ENCODE measurements at places on chromosomes 6 and 20.

DNA sequence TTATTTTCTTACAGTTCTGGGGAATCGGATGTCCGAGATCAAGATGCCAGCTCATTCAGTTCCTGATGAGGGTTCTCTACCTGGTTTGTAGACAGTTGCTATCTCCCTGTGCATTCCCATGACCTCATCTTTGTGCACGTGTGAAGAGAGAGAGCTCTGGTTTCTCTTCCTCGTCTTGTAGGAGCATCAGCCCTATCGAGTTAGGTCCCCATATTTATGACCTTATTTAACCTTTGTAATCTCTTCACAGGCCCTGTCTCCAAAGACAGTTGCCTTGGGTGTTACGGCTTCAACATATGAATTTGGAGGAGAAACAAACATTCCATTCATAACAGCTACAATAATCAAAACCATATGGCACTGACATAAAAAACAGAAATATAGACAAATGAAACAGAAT is 455.3 kb downstream of the HACE1 start:
- H3K4me1 ChIP-seq, result peaks cover 8% of the 10 kb centered on the region
- no peaks in the 10 kb centered on the region for H3K36me3 ChIP-seq
- H3K27me3 ChIP-seq, result no peaks in the 10 kb centered on the region

DNA sequence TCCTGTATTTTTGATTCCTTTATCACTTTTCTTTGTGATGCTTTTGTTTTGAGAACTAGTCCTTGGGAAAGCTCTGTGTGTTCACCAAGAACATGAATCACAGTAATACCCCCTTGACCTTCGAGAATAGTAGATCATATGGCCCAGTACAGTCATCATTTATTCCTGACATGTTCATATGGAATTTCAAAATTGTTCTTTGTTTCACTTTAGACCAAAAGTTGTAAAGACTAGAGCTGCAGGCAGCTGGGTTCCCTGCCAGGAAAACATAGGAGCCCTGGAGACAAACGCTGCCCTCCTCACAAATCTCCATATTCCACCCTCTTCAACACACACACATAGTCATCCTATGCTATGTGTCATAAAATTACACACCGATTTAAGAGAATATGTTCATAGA is 621.2 kb upstream of the EYS start:
- H3K27ac ChIP-seq, result no peak overlapping the region
- H3K27me3 ChIP-seq, result no peaks in the 10 kb centered on the region
- no peaks in the 10 kb centered on the region for H3K4me1 ChIP-seq

GRCh38 chr6:106077170-106077569 is 9.0 kb upstream of the PRDM1 start:
- no peaks in the 10 kb centered on the region for H3K36me3 ChIP-seq
- ATAC-seq, result peak; percentile 35
- H3K4me1 ChIP-seq, result peaks cover 5% of the 10 kb centered on the region
- no peak overlapping the region for H3K27ac ChIP-seq
- no peak overlapping the region for H3K4me3 ChIP-seq

- no peak overlapping the region for H3K4me3 ChIP-seq
- ATAC-seq, result peak; percentile 16
- H3K27me3 ChIP-seq, result peaks cover 3% of the 10 kb centered on the region
These were observed 151.5 kb upstream of the GJE1 start for GRCh38 chr6:141981190-141981589.

GRCh38 chr6:133085896-133086295 is 155.3 kb upstream of the EYA4 start:
- peaks cover 8% of the 10 kb centered on the region for H3K27me3 ChIP-seq
- no peaks in the 10 kb centered on the region for H3K36me3 ChIP-seq
- no peak overlapping the region for H3K4me3 ChIP-seq
- H3K27ac ChIP-seq, result no peak overlapping the region

DNA sequence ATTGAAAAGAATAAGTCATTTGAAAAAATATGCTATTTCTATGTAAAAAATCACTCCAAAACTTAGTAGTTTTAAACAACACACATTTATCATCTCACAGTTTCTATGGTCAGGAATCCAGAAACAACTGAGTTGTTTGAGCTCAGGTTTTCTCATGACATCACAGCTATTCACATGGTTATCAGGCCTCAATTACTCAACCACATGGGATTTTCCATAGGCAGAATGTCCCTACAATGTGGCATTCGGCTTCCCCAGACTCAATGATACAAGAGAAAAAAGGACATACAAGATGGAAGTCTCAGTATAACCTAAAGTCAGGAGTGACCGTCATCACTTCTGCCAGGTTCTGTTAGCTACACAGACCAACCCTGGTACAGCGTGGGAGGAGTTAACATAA is 3.4 kb upstream of the SLC35D3 start:
- peaks cover 9% of the 10 kb centered on the region for H3K4me1 ChIP-seq
- H3K27ac ChIP-seq, result no peak overlapping the region
- H3K36me3 ChIP-seq, result peaks cover 16% of the 10 kb centered on the region
- ATAC-seq, result no peak

GRCh38 chr6:167932468-167933276 is 64.8 kb upstream of the KIF25 start:
- no peak overlapping the region for H3K4me3 ChIP-seq
- no peaks in the 10 kb centered on the region for H3K27me3 ChIP-seq
- peak; percentile 40 for ATAC-seq
- H3K27ac ChIP-seq, result no peak overlapping the region
- H3K4me1 ChIP-seq, result no peaks in the 10 kb centered on the region

GRCh38 chr20:828987-829386 is 4.5 kb upstream of the FAM110A start:
- H3K4me3 ChIP-seq, result no peak overlapping the region
- H3K27me3 ChIP-seq, result no peaks in the 10 kb centered on the region
- H3K4me1 ChIP-seq, result peaks cover 4% of the 10 kb centered on the region
- H3K27ac ChIP-seq, result no peak overlapping the region
- ATAC-seq, result no peak
- H3K36me3 ChIP-seq, result no peaks in the 10 kb centered on the region

DNA sequence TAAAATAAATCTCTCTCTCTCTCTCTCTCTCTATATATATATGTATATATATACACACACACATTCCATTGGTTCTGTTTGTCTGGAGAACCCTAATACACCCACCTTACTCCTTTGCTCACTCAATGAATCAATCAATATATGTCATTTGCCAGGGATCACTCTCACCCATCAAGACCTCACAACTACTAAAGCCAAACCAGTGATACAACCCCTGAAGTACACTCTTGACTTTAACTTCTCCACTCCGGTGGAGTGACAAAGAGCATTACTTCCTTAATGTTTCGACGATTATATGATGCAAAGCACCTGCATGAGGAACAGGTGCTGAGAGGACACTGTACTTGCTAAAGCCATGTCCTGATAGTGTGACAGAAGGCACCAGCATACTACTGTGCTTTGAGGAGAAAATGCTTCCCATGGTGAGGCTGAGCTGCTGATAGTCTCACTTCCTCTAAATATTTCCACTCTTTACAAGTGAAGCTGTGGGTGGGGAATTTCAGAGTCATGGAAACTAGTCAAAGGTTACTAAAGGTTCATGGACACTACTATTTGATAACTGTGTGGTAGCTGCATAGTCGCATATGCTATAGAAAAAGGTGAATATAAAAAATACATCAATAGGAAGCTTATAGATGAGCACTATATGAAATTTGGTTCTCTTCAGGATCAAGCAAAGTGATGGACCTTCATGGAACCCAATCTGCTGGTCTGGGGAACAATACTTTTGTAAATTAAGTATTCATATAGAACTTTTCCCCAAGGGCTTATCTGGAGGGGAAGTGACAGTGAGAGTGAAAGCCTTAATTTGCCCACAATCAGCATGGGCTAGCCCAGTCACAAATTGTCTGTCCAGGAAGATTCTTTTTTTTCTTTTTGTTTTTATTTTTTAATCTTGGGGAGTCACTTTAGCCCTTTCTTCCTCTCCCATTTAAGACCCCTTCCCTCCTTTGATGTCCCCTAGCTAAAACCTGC is 141.9 kb upstream of the NEDD9 start:
- peaks cover 59% of the 10 kb centered on the region for H3K36me3 ChIP-seq
- no peaks in the 10 kb centered on the region for H3K27me3 ChIP-seq
- peak overlapping the region; percentile 70 for H3K27ac ChIP-seq
- H3K4me1 ChIP-seq, result peaks cover 54% of the 10 kb centered on the region
- H3K4me3 ChIP-seq, result peak overlapping the region; percentile 60
- ATAC-seq, result peak; percentile 79

GRCh38 chr6:50539447-50539846 is 173.9 kb upstream of the TFAP2D start:
- no peaks in the 10 kb centered on the region for H3K36me3 ChIP-seq
- no peak overlapping the region for H3K27ac ChIP-seq
- no peak for ATAC-seq
- no peaks in the 10 kb centered on the region for H3K4me1 ChIP-seq
- no peaks in the 10 kb centered on the region for H3K27me3 ChIP-seq

DNA sequence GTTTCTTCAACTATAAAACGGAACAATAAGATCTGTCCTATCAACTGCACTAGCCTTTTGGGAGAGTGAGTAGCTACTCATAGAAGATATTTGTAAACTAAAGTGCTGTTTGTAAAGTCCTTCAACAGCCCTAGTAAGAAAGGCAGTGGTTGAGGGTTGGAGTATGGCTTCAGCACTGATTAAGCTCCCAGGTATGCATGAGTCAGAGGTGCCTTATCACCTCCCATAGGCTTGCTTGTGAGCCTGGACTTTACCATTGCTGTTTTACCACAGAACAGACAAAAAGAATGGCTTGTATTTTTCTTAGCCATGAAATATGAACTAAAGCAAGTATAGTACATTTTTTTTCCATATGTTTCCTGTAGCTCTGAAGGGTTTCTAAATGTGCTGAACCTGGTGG is 44.1 kb downstream of the SAMD3 start:
- peaks cover 10% of the 10 kb centered on the region for H3K36me3 ChIP-seq
- peaks cover 3% of the 10 kb centered on the region for H3K4me1 ChIP-seq
- ATAC-seq, result peak; percentile 24
- no peak overlapping the region for H3K27ac ChIP-seq

DNA sequence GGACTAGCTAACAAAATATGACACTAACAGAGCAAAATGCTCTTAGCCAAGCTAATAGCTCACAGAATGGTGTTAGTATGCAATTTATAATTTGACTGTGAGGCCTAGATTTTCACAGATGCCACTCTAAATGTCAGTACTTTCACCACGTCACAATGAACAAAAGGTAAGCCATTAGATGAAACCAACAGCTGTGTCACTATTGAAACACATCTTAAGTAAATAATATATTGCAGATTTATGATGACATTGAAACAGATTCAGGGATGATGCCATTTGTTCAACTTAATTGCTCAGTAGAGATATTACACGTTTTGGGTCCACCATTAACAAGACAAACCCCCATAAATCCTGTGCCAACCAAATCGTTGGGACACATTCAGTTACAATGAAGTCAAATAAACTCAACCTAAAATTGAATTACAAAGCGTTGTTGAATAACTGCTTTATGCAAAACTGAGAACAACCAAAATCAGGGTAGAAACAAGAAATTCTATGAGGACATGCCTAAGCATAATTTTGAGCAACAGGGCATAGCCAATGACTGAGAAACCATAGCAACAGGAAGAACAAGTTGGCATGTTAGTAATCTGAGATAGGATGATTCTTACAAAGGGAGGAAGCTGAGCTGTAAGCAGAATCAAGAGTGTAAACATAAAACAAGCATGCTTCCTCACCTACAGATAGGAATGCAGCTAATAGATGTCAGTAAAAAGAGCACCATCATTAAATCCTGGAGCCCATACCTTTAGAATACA is 85.6 kb upstream of the KHDRBS2 start:
- no peaks in the 10 kb centered on the region for H3K36me3 ChIP-seq
- no peak overlapping the region for H3K4me3 ChIP-seq
- no peaks in the 10 kb centered on the region for H3K27me3 ChIP-seq
- no peaks in the 10 kb centered on the region for H3K4me1 ChIP-seq

DNA sequence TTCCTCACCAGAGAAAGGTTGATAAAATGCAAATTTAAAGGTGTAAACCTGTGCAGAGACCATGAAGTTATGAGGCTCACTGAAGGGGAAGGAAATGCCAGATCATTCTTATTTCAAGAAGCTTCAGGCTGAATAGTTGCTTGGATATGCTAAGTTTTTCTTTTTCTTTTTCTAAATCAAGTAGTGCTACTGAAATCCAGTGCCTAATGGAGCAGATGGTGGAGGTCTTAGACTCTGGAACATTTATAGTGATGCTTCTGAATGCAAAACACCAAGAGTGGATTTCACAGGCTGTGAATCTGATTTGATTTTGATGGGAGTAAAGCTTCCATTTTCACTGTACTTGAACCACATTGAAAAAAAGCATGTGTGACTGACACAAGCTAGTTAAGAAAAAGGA is 151.2 kb upstream of the BEND3 start:
- no peak overlapping the region for H3K27ac ChIP-seq
- no peaks in the 10 kb centered on the region for H3K36me3 ChIP-seq

- peaks cover 21% of the 10 kb centered on the region for H3K36me3 ChIP-seq
- peak overlapping the region; percentile 33 for H3K4me3 ChIP-seq
- peaks cover 32% of the 10 kb centered on the region for H3K27me3 ChIP-seq
- peaks cover 11% of the 10 kb centered on the region for H3K4me1 ChIP-seq
- ATAC-seq, result no peak
- H3K27ac ChIP-seq, result no peak overlapping the region
These were observed 42.0 kb downstream of the IRAK1BP1 start for GRCh38 chr6:78909391-78909790.

GRCh38 chr6:137849981-137850714 is 16.9 kb upstream of the TNFAIP3 start:
- H3K4me1 ChIP-seq, result peaks cover 20% of the 10 kb centered on the region
- peak overlapping the region; percentile 63 for H3K4me3 ChIP-seq
- peak overlapping the region; percentile 89 for H3K27ac ChIP-seq
- no peak for ATAC-seq
- no peaks in the 10 kb centered on the region for H3K27me3 ChIP-seq
- H3K36me3 ChIP-seq, result no peaks in the 10 kb centered on the region

- peaks cover 23% of the 10 kb centered on the region for H3K36me3 ChIP-seq
- peak overlapping the region; percentile 81 for H3K4me3 ChIP-seq
- H3K4me1 ChIP-seq, result peaks cover 4% of the 10 kb centered on the region
- H3K27me3 ChIP-seq, result no peaks in the 10 kb centered on the region
These were observed 412 bp downstream of the TRIB3 start for GRCh38 chr20:380763-381580.

- no peak for ATAC-seq
- H3K4me1 ChIP-seq, result no peaks in the 10 kb centered on the region
- H3K27me3 ChIP-seq, result no peaks in the 10 kb centered on the region
- H3K36me3 ChIP-seq, result no peaks in the 10 kb centered on the region
These were observed 60.3 kb upstream of the DEK start for GRCh38 chr6:18324706-18325042.

- ATAC-seq, result no peak
- no peak overlapping the region for H3K27ac ChIP-seq
- peaks cover 4% of the 10 kb centered on the region for H3K4me1 ChIP-seq
- H3K4me3 ChIP-seq, result no peak overlapping the region
These were observed 49.9 kb upstream of the TMEM30A start for GRCh38 chr6:75334266-75335040.

DNA sequence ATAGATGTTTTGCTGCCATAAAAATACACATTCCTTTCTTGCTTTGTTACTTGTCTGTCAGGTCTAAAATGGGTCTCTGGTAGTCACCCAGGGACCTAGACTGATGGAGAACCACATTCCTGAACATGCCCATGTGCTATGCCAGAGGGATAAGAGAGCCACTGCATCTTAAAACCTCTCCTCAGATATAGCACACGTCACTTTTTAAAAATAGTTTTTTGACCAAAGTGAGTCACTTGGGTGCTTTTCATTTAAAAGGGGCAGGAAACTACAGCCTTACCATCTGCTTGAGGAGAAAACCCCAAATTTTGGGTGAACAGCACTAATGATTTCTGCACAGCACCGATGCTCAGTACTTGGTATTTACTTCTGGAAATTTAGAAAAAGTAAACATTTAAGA is 197.8 kb downstream of the OGFRL1 start:
- H3K36me3 ChIP-seq, result no peaks in the 10 kb centered on the region
- H3K27me3 ChIP-seq, result peaks cover 2% of the 10 kb centered on the region
- no peak overlapping the region for H3K4me3 ChIP-seq
- H3K4me1 ChIP-seq, result no peaks in the 10 kb centered on the region
- H3K27ac ChIP-seq, result no peak overlapping the region
